ENCODE measurements at places on chromosomes 7 and 10.

GRCh38 chr10:26412932-26413331, 25.2 kb upstream of the APBB1IP start:
- DNase-seq: no peak

DNA sequence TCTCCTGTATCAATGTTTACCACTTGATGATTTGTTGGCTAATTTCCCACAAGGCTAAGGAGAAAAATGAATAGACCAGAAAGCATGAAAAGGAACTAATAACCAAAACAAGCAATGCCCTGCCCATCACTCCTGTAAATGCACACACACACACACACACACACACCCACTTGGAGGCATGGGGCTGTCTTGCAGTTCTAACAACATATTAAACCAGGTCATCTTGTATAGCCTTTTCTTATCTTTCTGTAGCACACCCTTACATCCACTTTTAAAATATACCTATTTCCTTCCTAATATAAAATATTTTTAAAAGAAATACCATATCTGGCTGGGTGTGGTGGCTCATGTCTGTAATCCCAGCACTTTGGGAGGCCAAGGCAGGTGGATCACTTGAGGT, 105.3 kb downstream of the CTTNBP2 start:
- DNase-seq: no peak

- no peak for DNase-seq
Observed at GRCh38 chr7:24690251-24690650, 67.0 kb downstream of the GSDME start.

- no peak for DNase-seq
Observed at GRCh38 chr7:11620406-11621253, 211.4 kb downstream of the THSD7A start.

DNA sequence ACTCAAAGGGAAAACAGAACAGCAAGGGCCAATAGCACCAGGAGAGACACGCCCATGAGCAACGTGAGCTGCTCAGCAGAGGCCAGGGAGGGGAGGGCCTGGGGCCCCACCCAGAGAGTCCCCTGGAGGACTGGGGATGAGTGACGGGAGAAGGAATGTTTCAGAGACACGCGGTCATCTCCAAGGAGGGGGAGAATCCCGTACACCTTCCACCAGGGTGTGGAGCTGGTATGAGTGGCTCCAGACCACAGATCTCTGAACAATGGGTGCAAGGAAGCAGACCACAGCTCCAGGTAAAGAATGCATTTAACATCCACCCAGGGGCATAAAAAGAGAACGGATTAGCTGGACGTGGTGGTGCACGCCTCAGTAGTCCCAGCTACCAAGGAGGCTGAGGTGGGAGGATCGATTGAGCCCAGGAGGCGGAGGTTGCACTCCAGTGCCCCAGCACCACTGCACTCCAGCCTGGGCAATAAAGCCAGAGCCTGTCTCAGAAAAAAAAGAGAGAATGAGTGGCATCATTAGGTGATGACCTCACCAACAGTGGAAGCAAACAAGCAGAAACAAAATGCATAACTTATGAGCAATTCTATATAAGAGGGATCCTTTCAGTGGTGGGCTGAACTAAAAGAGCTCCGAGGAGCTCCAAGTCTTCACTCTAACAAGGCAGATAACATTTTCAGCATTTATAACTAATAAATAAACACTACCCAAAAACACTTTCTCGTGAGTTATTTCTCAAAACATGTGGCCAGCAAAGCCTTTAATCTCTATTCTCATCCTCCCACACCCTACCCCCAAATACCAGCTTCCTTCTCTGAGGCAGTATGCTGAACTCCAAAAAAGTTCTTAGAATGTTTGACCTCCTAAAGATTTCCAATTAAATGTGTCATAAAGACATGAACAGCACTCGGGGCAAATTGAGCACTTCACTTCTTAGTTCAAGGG, 12.5 kb downstream of the PSAP start:
- DNase-seq: no peak

GRCh38 chr10:69845574-69846292, 44.0 kb downstream of the COL13A1 start:
- no peak for DNase-seq

DNA sequence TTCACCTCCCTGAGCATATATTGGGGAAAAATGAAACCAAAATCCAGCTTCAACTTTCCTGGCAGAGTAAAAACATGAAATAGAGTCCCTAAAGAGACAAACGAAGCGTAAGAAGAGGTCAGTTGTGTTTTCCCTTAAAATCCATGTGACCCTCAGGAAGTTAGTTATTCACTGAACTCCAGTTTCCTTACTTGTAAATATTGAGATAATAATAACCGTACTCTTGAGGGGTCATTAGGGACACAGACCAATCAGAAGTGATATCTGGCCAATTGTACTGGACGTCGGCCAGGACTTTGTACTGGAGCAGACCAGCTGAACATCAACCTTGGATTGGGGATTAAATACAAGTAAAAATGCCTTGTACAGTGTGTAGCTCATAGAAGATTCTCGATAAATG, 167.0 kb downstream of the GATA3 start:
- no peak for DNase-seq
